ENCODE measurements at places on chromosomes 6 and 20.

DNA sequence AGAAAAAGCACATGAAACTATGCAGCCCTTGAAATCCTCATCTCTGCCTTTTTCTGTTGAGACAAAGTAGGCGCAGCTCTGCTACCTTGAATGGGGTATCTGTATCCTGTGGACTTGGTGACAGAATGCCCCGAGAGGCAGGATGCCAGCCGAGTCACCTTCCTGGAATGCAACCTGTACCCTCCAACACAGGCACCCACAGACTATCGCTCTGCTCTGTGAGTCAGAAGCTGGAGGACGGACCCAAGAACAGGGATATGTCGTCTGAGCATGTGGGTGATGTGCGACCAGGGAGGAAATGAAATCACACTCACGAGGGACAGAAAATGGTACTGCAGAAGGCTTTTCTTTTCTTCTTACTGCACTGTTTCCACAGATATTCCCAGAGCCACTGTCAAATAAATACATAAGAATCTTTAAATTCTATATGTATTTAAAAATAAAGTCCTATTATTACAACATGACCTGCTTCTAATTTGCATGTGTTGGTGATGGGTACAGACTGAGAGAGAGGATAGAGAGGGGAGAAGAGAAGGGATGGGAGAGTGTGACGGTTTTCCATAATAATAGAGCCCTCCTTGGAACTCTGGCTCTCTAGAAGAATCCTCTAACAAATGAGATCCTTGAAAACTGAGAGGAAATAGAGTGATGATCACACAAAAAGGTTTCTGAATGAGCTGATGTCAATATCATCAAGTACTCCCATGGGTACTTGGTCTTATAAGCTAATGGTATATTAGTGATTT, 308.1 kb downstream of the FOXC1 start:
- H3K4me1 ChIP-seq: peaks cover 3% of the 10 kb centered on the region
- DNase-seq: peak; percentile 53
- no peak overlapping the region for H3K27ac ChIP-seq
- no peaks in the 10 kb centered on the region for H3K36me3 ChIP-seq

DNA sequence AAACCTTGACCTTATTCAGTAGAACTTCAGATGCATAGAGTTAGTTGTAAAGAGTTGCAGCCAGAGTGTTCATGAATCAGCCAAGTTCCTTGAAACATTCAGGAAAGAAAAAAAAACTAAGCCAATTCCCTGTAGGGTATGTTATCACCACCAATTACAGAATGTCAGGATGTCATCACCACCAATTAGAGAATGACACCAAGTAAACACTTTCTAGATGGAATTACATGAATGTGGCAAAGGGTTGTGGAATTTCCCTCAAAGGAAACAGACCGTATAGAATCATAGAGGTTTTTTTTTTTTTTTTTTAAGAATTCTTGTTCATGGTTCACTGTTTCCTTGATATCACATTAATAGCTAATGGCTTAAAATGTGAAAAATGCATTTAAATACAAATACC, 472.1 kb upstream of the RNF217 start:
- no peak overlapping the region for H3K4me3 ChIP-seq
- no peak overlapping the region for H3K27ac ChIP-seq
- no peaks in the 10 kb centered on the region for H3K36me3 ChIP-seq
- DNase-seq: peak; percentile 56
- H3K4me1 ChIP-seq: no peaks in the 10 kb centered on the region
- no peaks in the 10 kb centered on the region for H3K27me3 ChIP-seq

- DNase-seq: peak; percentile 13
- H3K36me3 ChIP-seq: no peaks in the 10 kb centered on the region
- no peaks in the 10 kb centered on the region for H3K27me3 ChIP-seq
- H3K4me3 ChIP-seq: peak overlapping the region; percentile 68
- peak overlapping the region; percentile 97 for H3K27ac ChIP-seq
Observed at GRCh38 chr20:32356622-32357374, 1.3 kb upstream of the ASXL1 start.

DNA sequence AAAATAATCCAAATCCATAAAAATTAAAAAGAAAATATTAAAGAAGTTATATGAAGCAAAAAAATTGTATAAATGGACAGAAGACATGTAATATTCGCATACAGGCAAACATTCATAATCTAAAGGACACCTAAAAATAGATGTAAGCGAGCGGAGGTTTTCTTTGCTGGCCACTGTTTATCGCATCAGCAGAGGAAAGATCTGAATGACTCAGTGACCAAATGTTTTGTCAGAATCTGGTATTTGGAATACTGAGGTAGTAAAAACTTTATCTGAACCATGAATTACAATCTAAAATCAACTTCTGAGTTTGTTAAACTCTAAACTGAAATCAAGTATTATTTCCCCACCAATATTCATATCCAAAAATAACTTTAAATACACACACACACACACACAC, 7.8 kb downstream of the TSPYL4 start:
- no peak overlapping the region for H3K4me3 ChIP-seq
- H3K27me3 ChIP-seq: no peaks in the 10 kb centered on the region
- H3K4me1 ChIP-seq: peaks cover 2% of the 10 kb centered on the region
- peak; percentile 83 for DNase-seq
- no peaks in the 10 kb centered on the region for H3K36me3 ChIP-seq
- no peak overlapping the region for H3K27ac ChIP-seq

- peak; percentile 75 for DNase-seq
- no peaks in the 10 kb centered on the region for H3K27me3 ChIP-seq
- H3K4me1 ChIP-seq: peaks cover 4% of the 10 kb centered on the region
- H3K4me3 ChIP-seq: peak within 1 kb of the TSS; percentile 98
- no peaks in the 10 kb centered on the region for H3K36me3 ChIP-seq
- peak within 1 kb of the TSS; percentile 89 for H3K27ac ChIP-seq
Observed at GRCh38 chr6:127342946-127343808, at the start of gene ECHDC1. Gene ECHDC1 (minus strand): TSS chr6:127343609. CDS start chr6:127331028, 12,581 bp downstream.

DNA sequence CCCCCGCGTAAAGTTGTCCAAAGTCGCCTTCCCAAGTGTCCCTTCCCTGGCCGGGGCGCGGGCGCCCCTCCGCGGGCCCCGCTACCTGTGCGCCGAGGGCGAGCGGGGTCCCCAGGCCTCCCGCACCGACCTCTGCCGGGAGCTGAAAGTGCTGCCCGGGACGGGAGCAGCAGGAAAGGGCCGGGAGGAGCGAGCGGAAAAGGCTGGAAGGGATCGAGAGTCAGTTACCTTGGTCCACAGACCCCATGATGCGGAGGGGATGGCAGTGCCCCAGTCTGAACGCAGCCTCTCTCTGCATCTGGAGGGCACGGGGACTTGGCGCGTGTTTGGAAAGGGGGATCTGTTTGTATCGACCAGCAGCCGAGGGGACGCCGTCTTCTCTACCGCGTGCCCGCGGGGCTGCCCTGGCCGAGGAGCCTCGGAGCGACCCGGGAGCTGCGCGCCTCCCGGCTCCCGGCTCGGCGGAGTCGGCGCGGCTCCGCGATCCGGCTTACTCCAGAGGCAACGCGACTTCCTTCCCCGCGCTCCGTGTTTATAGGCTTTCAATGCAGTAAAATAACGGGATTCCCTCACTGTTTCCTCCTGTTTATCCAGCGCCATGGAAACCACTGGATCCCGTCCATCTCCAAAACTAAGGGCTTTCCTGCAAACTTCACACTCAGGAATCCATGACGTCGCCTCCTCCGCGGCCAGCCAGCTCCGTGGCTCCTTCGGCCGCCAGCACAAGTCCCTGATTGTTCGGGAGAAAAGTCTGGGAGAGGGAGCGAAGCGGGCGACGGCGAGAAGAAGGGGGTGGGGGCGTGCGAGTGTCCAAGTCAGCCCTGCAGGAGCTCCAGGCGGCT, 20.0 kb upstream of the NFATC2 start:
- peak overlapping the region; percentile 96 for H3K27ac ChIP-seq
- H3K27me3 ChIP-seq: peaks cover 3% of the 10 kb centered on the region
- peaks cover 14% of the 10 kb centered on the region for H3K4me1 ChIP-seq
- DNase-seq: peak; percentile 96

GRCh38 chr6:25050356-25050755, 114.6 kb upstream of the RIPOR2 start:
- H3K4me3 ChIP-seq: no peak overlapping the region
- H3K27ac ChIP-seq: no peak overlapping the region
- peaks cover 8% of the 10 kb centered on the region for H3K4me1 ChIP-seq
- no peaks in the 10 kb centered on the region for H3K36me3 ChIP-seq
- no peaks in the 10 kb centered on the region for H3K27me3 ChIP-seq
- DNase-seq: peak; percentile 91

- no peak overlapping the region for H3K27ac ChIP-seq
- H3K27me3 ChIP-seq: no peaks in the 10 kb centered on the region
- peaks cover 7% of the 10 kb centered on the region for H3K4me1 ChIP-seq
- no peak overlapping the region for H3K4me3 ChIP-seq
- no peaks in the 10 kb centered on the region for H3K36me3 ChIP-seq
Observed at GRCh38 chr20:57439432-57439831, 48.2 kb downstream of the RBM38 start.

- no peaks in the 10 kb centered on the region for H3K27me3 ChIP-seq
- H3K4me3 ChIP-seq: no peak within 1 kb of the TSS
- peak within 1 kb of the TSS; percentile 74 for H3K27ac ChIP-seq
- H3K4me1 ChIP-seq: peaks cover 11% of the 10 kb centered on the region
- peaks cover 9% of the 10 kb centered on the region for H3K36me3 ChIP-seq
- DNase-seq: peak; percentile 96
Observed at GRCh38 chr6:56642366-56643261, at the start of gene DST. Gene DST (minus strand): TSS chr6:56642889.

- H3K36me3 ChIP-seq: peaks cover 11% of the 10 kb centered on the region
- no peaks in the 10 kb centered on the region for H3K4me1 ChIP-seq
Observed at GRCh38 chr6:44143731-44144130, 14.9 kb upstream of the CAPN11 start.

- H3K4me1 ChIP-seq: no peaks in the 10 kb centered on the region
- no peaks in the 10 kb centered on the region for H3K27me3 ChIP-seq
- H3K36me3 ChIP-seq: no peaks in the 10 kb centered on the region
- H3K4me3 ChIP-seq: no peak overlapping the region
- DNase-seq: no peak
Observed at GRCh38 chr20:47559141-47559540, 57.5 kb downstream of the NCOA3 start.

GRCh38 chr6:160057080-160057479, 64.5 kb upstream of the SLC22A1 start:
- DNase-seq: no peak
- H3K36me3 ChIP-seq: peaks cover 40% of the 10 kb centered on the region

DNA sequence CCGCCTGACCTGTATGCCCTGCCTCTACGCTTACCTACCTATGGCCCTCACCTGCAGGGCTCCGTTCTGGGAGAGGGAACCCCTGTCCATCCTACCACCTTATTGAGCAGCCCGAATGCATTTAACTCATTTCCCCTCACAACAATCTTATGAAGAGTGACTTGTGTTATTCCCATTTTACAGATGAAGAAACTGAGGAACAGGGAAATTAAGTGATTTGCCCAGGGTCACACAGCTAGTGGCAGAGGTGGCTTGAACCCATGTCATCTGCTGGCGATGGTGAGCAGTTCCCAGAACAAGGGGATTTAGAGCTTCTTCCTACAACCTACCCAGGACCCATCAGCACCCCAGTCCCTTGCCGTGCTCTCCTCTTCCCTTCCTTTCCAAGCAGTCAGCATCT, 42.3 kb upstream of the LRFN2 start:
- no peak overlapping the region for H3K4me3 ChIP-seq
- no peaks in the 10 kb centered on the region for H3K4me1 ChIP-seq

DNA sequence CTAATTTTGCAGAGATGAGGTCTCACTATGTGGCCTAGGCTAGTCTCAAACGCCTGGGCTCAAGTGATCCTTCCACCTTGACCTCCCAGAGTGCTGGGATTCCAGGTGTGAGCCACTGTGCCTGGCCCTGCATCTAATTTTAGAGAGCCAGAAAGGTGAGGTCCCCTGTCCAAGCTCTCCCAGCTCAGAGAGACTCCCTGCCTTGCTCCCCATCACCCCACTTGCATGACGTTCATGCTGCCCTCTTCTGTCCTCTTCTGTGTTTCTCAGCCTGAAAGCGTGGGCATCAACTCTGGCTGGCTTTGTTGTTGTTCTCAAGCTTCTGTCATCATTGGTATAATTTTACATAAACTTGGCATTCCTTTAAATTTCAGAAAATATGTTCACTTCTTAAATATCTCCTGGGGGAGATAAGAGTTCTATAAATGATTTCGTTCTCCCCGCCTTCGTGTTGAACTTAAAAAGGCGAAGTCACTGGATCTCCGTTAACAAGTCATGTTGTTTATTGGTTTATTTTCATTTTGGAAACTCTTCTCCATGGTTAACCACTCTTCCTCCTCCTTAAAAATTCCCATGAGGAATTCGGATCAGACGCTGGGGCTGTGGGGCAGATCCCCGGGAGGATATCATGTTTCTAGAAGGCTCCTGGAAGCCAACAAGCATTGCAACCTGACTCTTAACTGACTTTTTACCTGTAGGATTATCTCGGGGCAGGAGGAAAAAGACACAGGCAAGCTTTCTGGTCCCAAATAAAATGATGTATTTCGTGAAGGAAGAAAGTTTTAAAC, 13.2 kb upstream of the PARD6B start:
- no peaks in the 10 kb centered on the region for H3K36me3 ChIP-seq
- DNase-seq: no peak
- no peaks in the 10 kb centered on the region for H3K4me1 ChIP-seq
- no peak overlapping the region for H3K4me3 ChIP-seq
- H3K27ac ChIP-seq: no peak overlapping the region

DNA sequence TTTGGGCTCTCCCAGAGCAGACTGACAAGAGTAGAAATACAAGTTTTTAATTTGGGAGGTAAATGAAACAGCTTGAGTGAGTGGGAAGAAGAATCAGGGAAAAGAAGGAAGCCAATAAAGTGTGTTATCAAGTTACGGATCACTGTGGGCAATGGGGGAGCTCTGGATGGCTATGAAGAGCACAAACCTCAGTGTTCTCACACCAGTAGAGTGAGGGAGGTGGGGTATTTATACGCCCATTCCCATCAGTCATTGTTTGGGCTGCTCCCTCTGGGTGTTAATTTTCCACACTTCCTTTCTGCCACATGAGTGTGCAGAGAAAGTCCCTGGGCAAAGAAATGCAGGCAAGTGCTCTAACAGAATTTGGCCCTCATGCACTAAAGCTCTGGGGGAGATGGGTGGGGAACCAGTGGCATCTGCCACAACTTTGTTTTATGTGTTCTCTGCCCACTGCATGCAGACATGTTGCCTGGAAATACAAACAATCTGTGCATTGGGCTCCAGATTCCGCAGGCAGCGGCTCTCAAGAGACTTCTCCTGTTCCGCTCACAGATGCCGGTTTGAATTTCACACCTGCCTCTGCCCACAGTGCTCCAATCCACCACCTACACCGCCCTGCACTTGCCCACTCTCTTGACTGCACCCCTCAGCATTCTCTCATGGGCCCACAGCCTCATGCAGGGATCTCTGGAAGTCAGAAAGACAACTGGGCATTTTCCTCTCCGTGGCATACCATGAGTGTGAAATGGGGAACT, 211.1 kb upstream of the RNF24 start:
- no peak for DNase-seq
- peaks cover 26% of the 10 kb centered on the region for H3K4me1 ChIP-seq
- H3K4me3 ChIP-seq: no peak overlapping the region
- no peaks in the 10 kb centered on the region for H3K36me3 ChIP-seq
